H9 (cell line): ENCODE measurements at places on chromosomes 1 and 21.
A peak's percentile ranks its signal among the peaks of the same experiment; 100 is the strongest.

DNA sequence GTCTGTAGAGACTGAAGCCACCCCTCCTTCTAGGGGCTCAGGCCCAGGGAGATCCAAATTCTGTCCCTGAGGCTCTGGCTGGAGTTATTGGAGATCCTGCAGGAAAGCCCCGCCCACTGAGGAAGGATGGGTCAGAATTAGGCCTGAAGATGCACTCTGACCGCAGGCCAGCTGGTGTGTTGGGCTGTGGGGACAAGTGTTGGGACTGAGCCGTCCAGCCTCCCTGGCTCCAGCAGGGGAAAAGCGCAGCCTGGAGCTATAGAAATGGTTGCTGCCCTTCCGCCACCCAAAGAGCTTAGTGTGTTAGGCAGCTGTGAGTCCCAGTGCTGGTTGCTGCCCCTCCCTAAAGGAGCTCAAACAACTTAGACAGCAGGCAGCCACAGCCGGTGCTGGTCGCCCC is 33.0 kb upstream of the PRRX1 start:
- DNase-seq: peak; percentile 43

GRCh38 chr21:29304597-29304996 is 5.9 kb downstream of the BACH1 start:
- no peak for DNase-seq

DNA sequence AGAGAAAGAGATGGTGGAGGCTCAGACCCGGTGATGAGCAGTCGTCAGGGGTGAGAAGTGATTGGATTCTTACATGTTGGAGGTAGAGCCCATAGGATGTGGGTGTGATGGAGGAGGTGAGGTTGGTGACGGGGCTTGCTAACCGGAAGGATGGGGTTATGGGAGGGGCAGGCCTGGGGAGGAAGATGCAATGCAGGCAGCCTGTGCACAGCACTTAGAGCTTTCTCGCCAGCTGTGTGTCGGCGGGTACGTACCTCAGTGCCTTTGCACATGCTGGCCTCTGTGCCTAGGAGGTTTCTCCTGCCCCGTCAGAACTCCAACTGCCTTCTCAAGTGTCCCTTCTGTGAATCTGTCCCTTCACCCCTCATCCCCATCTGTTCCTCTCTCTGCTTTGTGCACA is 2.9 kb upstream of the BSND start:
- no peak for DNase-seq

DNA sequence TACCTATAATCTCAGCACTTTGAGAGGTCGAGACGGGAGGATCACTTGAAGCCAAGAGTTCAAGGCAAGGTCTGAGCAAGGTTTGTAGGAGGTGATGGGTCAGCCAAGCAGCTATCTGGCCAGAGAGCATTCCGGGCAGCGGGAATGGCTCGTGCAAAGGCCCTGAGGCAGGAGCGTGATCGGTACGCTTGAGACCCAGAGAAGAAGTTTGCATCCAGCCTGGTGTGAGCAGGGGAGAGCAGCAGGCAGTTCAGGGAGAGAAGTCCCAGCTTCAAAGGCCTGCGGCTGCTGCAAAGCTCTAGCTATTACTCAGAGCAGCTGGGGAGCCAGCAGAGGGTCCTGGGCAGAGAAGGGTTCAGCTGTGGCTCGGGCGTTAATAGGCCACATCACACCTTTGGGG is 5.1 kb upstream of the SRARP start:
- no peak for DNase-seq

- peak; percentile 56 for DNase-seq
These were observed 777 bp downstream of the NUDT17 start for GRCh38 chr1:145846201-145846612.

DNA sequence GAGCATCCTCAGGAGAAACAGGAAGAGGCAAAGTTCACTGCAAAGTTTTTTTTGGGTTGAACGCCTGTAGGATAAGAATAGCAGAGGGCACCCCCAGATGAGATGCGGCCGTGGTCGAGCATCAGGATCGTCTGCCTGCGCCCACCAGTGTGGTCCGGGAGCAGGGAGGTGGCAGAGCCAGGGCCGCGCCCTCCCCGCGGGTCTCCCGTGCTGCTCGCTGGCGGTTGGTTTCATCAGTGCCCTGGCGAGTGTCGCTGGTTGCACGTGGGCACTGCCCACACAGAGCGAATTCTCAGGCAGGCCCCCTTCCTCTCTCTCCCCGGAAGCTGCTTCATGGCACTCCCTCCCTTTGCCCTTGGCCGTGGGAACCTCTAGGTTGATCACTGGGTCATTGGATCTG is 120.0 kb downstream of the PCBP3 start:
- no peak for DNase-seq

GRCh38 chr1:159999204-159999603 is 32.6 kb downstream of the PIGM start:
- no peak for DNase-seq

GRCh38 chr1:112505878-112506277 is 2.9 kb upstream of the WNT2B start:
- no peak for DNase-seq

- DNase-seq: no peak
These were observed 42.4 kb upstream of the PTCH2 start for GRCh38 chr1:44885406-44885805.

GRCh38 chr1:168848051-168848450 is 119.0 kb upstream of the DPT start:
- no peak for DNase-seq

- no peak for DNase-seq
These were observed 34.8 kb downstream of the CASZ1 start for GRCh38 chr1:10761503-10762152.

- peak; percentile 66 for DNase-seq
These were observed 19.9 kb downstream of the INSRR start for GRCh38 chr1:156838972-156839371.

DNA sequence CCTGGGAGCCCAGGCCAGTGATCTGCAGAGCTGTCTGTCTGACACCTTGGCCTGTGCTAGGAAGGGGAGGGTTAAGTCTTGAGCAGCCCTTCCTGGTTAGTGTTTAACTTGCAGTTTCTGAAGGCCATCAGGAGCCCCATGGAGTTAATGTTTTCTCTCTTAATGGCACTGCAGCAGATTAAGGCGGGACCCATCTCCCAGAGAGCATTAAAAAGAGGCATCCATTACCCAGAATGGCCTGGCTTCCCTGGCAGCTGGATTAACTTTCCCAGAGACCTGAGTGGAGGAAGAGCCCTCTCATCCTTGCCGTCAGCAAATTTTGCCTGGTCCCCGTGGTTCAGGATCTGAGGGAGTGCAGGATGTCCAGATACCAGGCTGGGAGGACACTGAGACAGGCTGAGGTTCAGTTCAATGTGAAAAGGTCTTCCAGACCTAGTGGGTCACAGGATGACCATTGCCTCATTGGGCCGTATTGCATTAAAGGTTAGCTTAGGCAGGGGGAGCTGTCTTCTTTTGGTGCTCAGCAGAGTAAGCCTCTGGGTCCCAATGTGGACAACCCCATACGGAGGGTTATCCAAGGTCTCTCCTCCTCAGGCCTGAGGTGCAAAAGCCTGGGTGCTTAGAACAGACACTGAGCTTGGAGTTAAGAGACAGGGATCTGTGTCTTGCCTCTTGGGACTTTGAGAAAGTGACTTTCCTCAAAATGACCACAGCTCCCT is 522.6 kb downstream of the PTPRU start:
- peak; percentile 20 for DNase-seq

DNA sequence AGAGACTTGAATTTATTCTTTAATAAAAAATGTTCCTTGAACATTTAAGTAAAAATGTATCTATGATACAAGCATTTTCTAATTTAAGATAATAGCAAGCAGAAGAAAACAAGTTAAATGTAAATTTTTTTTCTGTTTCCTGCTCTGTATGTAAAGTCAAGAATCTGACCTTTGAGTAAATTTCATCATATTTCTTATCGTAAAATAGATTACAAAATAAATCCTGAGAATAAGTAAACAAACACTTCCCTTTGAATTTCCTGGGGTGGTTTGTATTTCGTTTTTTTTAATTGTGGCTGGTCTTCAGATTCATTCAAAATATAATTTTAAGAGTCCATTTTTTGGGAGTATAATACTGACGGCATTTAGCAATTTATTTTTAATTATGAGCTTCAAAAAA is 77.6 kb downstream of the POU2F1 start:
- DNase-seq: no peak

DNA sequence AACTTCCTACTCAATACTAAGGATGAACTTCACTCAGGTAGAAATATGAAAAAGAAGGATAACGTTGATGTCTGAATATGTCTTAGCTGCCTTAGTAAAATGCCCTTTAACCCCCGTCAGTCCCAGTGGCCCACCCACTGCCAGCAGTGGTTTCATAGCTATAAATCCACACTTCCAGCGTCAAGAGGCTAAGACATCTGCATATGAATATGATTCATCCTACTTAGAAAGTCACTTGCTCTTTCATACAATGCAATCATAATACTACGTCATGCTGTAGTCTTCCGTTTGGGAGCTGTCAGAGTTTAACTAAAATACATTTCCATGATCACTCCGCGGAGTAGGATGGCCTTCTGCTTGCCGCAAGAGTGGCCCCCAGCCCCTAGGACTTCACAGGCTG is 247.3 kb downstream of the SDCCAG8 start:
- no peak for DNase-seq

GRCh38 chr1:15117671-15118325 is 35.7 kb upstream of the TMEM51 start:
- no peak for DNase-seq

DNA sequence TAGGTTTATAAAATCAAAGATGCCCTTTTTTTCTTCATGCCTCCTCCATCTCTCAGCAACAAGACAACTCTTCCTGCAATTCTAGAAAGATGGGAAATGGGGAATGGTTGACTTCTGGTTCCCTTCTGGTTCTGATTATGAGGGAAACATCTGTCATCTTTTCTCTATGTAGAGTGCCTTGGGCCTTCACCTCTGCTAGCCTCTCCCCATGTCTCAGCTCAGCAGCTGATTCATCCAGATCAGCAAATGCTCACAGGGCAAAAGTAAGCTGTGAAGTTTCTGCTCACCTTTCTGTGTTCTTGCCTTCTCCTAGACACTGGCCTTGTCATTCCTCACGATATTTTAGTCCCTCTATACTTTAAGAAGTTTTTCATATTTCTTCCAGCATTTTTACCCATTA is 17.8 kb upstream of the BECN2 start:
- DNase-seq: no peak

DNA sequence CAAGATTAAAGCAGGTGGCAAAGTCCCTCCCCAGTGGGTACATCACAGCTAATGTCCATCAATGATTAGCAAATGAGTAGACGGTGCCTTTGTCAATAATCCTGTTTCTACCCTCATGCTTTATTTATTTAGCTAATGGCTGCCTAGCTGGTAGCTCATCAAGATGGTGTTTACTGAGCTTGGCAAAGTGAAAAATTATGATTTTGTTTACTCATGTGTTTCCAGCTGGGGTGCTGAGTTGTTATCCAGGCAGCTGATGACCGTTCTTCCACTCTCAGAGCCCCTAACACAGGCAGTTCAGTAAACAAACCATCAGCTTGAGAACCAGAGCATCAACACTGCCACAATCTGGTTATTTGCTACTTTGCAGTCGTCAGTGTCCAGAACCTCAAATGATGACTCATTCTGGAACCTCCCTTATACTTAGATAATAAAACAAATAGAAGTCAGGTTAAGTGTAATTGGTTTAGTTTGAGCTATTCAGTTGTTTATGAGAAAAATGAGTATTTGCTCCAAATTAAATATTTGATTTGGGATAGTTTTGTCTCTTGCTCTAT is 163.9 kb downstream of the ST6GALNAC5 start:
- DNase-seq: no peak

DNA sequence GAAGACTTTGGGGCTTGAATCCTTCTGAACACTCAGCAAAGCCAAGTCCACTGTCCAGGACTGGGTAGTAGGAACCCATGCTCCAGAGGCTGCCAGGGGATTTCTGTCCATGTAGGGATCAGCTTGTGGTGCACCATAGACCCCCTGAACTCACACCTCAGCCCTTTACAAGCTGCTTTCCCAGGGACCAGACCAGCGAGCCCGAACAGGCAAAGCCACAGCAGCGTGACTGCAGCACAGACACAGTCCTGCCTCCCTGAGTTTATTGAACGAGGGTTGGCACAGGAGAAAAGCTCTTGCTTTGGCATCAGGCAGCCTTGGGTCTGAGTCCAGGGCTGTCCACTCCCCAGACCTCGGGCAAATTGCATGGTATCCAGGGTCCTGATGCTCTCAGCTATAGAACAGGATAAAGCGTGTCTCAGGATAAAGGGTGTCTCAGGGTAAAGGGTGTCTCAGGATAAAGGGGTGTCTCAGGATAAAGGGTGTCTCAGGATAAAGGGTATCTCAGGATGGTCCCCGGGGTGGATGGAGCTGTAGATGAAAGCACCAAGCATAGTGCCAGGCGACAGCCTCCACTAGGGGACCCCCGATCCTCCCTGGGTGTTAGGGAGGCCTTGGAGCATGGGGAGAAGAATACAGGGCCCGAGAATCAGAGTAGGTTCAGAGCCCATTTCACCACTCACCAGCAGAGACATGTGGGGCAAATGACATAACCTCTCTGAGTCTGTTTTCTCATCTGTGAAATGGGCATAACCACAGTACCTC is 648.8 kb downstream of the NPHP4 start:
- no peak for DNase-seq

DNA sequence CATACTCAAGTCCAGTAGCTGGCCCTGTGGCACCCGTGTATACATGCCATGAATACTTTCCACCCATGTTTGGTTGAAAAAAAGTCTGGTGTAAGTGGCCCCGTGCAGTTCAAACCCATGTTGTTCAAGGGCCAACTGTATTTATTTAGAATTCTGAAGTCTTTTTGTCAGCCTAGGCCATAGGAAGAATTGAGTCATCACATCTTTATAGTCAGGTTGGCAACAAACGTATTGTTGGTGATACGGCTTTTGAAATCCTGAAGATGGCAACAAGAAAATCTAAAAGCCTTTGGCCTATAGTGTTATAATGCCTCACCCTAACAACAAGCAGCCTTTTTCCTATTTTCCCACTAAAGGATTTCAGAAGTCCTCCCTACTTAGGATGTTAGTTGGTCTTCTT is 363.6 kb downstream of the PLPP3 start:
- no peak for DNase-seq

DNA sequence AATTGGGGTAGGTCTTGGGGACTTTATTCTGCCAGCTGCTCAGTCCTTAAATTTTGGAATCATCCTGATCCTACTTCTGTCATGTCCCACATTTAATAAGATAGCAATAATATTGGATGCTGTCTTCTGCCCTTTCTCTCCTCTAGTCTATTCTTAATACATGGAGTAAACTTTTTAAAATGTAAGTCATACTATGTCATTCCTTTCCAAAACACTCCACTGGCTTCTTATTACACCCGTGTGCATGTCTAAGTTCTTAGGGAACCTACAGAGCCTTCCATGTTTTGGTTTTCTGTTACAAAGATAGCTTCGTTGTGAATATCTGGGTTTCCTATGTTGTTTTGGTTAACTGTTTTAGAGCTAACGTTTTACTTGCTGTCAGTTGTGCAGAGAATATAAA is 35.1 kb downstream of the USP25 start:
- DNase-seq: no peak

GRCh38 chr1:53349369-53349835 is 21.5 kb upstream of the LRP8 start:
- DNase-seq: peak; percentile 23

- DNase-seq: no peak
These were observed 20.3 kb downstream of the TIPRL start for GRCh38 chr1:168199056-168199455.
